Myocyte (in vitro differentiated cells): ENCODE measurements at places on chromosomes 11 and 22.

DNA sequence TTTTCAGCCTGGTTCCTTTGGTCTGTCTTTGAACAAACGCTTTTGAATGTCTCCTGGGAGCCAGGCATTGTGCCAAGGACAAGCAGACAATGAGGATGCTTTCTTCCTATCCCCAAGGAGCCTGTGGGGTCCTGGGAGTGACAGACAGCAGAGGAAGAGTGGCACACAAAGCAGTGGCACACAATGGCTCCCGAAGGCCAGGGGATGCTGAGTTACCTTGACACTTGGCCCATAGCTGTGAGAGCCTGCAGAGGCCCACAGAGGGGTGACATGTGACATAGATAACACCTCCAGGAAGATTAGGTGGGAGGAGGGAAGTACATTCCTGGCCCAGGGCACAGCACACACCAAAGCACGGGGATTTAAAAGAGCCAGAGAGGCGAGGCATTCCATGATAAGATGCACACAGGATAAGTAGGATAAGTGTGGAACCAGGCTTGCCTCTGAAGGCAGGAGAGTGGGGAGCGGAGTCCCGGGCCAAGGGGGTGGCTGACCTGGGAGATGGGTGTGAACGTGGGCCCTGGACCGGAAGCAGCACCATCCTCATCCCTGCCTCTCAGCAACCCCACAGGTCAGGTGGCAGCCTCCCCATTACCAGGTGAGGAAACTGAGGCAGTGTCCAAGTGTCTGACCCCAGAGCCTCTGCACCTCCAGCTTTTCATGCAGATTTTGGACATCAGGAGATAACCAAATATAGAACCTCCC is 6.3 kb downstream of the UPB1 start:
- no peak for DNase-seq

- DNase-seq: no peak
Observed at GRCh38 chr22:50706481-50707125, 31.4 kb upstream of the ACR start.

GRCh38 chr11:62176766-62177165 is 13.2 kb upstream of the SCGB1D1 start:
- DNase-seq: no peak

- no peak for DNase-seq
Observed at GRCh38 chr22:20003304-20003703, 13.3 kb downstream of the ARVCF start.

DNA sequence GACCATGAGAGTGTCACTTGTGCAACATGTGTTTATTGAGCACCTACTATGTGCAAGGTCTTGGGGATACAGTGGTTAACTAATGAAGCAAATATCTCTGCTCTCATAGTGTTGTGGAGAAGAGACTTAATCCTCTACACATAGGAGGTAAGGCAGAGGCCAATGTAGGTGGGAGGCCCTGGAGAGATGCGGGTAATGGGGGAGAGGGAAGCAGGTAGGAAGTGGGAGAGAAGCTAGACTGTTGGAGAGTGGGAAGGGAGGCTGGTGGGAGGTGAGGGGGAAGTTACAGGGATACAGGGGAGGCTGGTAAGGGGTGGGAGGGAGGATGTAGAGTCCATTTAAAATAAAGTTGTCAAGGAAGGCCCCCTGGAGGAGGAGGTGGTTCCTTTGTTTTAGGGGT is 240.0 kb downstream of the MIAT start:
- DNase-seq: no peak

GRCh38 chr22:43993072-43993760 is 30.9 kb upstream of the PARVB start:
- DNase-seq: peak; percentile 59
